Hematopoietic multipotent progenitor cell treated with erythropoietin and hydrocortisone succinate and interleukin-3 and kit ligand, for 8 days (in vitro differentiated cells): ENCODE measurements at places on chromosomes 6 and 20.

DNA sequence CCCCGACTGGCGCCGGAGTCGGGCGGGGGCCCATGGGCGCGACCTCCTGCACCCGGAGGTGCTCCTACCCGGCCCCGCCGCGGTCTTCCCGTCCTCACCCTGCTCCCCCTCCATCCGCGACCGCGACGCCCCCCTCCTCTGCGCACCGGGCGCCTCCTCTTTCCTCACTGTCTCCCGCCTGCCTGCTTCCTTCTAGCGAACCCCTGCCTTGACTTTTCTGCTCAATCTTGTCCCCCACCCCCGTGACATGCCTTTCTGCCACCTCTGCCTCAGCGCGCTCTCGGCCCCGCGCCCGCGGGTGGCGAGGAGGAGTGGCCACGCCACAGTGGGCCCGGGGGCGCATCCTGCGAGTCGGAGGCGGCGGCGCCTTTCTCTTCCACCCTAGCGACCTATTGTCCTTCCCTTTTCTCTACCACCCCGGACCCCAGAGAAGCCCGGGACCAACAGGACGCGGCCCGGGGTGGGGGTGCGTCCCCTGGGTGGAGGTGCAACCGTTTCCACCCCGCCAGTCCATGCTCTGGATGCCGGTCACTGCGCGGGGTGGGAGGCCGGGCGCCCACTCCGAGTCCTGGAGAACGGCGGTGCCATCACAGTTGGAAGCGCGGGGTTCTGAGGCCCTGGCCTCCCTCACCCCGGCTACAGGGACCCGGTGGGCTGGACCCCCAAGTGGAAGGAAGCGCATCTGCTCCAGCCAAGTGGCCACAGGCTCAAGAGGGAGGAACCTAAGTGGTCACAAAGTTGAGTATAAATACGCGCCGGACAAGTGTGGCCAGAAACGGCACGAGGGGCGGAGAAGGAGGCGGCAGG, 2.0 kb downstream of the PDE10A start:
- DNase-seq = no peak

DNA sequence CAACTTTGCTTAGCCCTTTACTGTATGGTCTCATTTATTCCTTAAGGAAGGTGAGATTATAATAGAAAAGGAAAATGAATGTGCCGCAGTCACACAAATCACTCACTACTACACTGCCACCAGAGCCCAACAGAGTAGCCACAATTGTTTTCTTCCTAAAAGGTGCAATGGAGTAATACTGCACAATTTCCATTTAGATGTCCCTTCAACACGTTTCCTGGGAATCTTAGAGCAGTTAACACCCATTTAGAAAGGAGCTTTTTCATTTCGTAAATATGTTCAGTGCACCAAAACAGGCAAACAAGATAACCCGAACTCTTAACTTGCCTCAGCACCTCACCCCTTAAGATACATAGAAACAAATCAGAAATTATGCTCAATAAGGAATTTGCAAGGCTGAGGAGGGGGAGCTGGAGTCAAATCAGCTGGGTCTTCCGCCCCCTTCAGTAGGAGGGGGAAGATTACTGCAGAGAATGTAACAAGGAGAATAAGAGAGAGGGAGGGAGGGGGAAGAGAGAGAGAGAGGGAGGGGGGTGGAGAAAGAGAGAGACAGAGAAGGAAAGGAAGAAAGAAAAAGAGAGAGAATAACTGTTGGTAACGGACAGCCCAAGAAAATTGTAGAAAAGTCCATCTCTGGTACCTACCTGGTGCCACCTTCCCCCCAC, 155.5 kb downstream of the BCAS1 start:
- peak; percentile 38 for DNase-seq

- DNase-seq = peak; percentile 65
Observed at GRCh38 chr6:87029711-87030314, 65.1 kb downstream of the CGA start.

GRCh38 chr6:71453371-71453706, 164.7 kb downstream of the OGFRL1 start:
- DNase-seq = no peak

- no peak for DNase-seq
Observed at GRCh38 chr6:40816601-40817000, 222.4 kb downstream of the UNC5CL start.

DNA sequence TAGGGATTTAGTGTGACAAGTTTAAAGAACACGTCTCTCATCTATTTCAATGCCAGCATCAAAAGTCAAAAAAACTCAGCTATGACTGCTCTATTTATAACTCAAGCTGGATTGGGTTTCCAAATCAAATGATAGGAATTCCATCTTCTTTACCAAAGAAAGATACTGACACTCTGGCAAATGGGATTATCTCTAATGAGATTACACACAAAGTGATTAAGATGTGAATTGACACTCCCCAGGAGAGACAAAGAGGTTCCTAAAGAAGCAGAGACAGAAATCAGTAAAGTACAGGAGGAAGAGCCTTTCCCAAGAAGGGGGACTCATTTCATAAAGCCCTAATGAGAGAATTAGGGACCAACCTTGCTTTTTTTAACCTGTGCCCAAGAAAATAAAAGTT, 92.1 kb downstream of the ID4 start:
- no peak for DNase-seq

GRCh38 chr6:129485746-129486145, 224.2 kb downstream of the ARHGAP18 start:
- DNase-seq = no peak

- DNase-seq = no peak
Observed at GRCh38 chr6:104855507-104855906, 4.2 kb downstream of the HACE1 start.

DNA sequence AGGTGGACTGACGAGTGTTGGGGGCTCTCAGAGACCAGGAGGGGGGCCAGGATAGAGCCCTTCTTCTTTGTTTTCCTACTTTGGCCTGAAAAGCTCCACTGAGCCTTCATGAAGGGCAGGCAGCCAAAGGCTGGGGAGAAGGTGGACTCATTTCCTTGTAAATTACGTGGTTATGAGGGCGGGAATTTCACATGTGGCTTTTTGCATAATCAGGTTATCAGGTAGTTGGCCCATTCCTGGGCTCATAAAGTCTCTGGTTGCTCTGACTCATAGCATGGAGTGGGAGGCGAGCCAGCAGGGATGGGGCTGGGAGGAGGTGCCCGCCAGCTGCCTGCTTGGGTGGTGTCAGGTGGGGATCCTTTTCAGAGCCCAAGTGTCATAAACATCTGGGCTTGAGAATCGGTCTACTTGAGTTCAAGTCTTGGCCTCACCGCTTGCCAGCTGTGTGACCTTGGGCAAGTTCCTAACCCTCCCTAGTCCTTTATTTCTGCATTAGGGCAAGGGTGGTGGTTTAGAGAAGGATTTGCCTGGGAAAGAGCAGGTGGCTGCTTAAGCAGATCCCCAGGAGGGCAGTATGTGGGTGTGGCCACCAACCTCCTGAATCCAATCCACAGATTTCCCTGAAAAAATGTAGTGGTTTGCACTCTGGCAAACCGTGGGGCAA, 26.5 kb upstream of the RNF24 start:
- peak; percentile 83 for DNase-seq
